Naive thymus-derived CD4-positive, alpha-beta T cell (primary cell): ENCODE measurements at places on chromosomes 2 and 18.

DNA sequence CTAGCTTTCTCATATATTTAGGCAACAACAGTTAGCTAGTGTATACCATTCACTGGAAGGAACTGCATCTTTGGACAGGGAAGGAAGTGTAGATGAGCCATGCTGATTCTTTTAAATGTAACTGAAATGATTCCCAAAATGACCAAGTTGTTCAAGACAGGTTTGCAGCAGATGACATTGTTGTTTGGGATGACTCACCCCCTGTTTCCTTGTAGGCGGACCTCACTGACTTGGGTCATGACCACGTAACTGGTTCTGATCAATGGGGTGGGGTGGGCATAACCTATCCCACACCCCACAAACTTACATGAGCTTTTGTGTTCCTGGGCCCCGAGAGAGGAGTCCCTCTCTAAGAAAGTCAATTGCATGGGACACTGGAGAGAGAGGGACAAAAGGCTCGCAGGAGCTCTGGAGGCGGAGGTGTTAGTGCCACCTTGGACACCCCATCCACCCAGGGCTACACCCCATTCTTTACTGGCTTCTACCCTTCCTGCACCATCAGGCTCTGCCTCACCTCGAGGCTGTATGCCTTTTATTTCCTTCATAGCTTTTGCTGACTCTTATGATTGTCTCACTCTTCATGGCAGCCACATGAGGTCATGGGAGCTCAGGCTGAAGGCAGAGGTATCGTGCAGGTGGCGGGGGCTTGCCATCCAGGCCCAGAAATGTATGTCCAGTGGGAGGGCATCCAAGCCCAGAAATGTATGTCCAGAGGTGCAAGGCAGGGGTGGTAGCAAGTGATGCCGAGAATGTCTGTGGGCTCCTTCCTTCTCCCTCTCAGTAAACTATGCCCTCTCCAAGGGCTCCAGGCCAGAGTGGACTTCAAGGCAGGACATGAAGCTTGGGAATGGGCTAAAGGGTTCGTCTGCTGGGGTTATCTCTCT, 108.0 kb downstream of the TWIST2 start:
- DNase-seq = no peak

DNA sequence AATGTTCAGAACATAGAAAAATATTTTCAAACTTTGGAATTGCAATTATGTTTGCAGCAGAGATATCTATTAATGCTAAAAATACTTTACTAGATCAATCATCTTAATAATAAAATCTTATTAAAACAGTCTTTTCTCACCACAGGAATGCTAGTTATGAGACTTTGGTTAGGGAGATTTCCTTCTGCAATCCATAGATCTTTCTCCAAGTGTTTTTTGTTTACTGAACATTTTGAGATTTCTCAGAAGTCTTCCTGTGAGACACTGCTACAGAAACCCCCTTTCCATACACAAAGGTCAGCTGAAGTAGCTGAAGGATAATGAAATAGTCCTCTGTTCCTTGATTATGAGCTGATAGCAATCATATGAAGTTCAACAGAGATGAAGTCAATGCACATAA, 59.4 kb upstream of the RAPH1 start:
- DNase-seq = no peak

DNA sequence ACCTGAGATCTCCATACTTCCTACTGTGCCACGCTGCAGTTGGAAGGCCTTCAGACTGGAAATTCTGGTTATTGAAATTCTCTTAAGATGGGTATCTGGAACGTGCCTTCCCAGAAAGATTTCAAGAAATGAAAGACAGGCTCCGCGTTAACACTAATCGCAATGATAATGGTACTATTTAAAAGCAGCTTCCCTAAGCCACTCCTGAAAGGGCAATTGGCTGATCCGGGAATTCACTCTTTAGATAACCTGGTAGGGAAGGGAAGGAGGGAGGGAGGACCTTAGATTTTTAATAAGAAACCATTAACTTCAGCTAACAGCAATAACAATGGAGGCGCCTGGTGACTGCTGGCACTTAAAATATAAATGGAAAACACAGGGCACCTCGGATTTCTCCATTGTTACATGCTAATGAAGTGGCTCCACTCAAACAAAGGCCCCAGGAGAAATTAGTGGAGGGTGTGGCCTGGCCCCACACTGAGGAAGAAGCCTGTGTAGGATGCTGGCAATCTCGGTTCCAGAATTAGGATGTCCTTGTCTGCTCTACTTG, 22.5 kb upstream of the MTA3 start:
- DNase-seq = no peak

GRCh38 chr2:157271590-157272203, 14.2 kb downstream of the GALNT5 start:
- no peak for DNase-seq

- DNase-seq = no peak
These were observed 50.8 kb downstream of the ATOH8 start for GRCh38 chr2:85804583-85804982.

- DNase-seq = no peak
These were observed 155.1 kb downstream of the SS18 start for GRCh38 chr18:25935356-25935755.
